ENCODE measurements at places on chromosomes 12 and 14.

GRCh38 chr12:26523708-26524150, 309.3 kb downstream of the ITPR2 start:
- DNase-seq, result peak; percentile 88

GRCh38 chr12:49098035-49098451, 3.4 kb upstream of the DHH start:
- no peak for DNase-seq

DNA sequence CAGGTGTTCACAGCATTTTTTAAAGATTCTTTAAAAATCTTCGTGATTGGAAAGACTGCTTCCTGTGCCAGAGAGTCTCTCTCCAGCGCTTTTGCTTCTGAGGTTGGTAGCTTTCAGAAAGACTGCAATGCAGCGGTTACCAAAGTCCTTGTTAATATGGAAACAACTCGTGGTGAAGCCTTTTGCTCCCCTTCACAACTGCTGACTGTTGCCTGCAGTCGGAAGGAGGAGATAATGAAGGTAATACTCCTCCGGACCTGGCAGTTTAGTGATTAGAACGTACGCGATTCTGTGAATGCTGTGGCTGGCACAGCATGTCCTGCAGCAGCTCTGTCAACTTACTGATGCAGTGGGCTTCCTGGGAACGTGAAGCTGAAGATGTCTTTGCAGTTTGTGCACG, 50.9 kb downstream of the TRAF3 start:
- DNase-seq, result no peak

DNA sequence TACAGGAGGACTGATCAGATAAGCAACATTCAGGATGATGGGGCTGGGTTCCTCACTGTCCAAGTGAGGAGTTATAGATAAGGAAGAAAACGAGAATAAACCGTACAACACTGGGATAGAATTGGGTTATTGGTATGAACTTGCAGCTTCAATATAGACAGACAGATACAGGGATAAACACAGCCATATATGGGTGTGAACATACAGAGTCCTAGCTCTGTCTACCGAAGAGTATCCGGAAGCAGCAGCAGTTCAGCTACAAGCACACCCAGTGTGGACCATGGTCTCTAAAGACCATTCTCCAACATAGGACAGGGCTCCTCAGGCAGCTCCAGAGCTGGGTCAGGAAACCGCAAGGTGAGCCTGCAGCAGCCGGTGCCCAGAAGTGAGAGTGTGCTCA, 40.8 kb downstream of the CDC42BPB start:
- DNase-seq, result no peak

DNA sequence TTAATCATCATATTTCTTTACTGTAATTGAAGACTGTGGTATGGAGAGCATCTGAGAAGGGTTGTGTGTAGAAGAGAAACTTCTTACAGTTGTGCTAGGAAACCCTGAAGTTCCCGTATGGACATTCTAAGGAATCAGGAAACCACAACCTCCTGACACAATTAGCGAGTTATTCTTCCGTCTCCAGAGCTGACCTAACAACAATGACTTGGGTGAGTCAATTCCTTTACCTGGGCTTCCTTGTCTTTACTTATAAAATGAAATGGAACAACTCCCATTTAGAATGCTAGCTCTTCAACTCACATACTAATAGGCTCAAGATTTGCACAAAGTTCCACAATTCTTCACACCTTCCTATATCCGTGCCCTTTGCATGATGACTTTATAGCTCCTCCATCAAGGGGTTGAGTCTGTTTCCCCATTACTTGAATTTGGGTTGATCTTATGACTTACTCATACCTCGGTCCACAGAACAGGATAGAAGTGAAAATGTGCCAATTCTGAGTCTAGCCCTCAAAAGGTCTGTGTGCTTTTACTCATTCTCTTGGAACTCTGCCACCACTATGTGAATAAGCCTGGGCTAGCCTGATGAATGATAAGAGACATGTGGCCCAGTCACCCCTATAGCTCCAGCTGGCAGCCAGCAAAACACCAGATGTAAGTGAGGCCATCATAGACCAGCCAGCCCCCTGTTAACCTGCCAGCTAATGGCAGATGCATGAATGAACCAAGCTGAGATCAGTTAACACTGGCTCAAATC, 459.4 kb downstream of the ETNK1 start:
- no peak for DNase-seq

DNA sequence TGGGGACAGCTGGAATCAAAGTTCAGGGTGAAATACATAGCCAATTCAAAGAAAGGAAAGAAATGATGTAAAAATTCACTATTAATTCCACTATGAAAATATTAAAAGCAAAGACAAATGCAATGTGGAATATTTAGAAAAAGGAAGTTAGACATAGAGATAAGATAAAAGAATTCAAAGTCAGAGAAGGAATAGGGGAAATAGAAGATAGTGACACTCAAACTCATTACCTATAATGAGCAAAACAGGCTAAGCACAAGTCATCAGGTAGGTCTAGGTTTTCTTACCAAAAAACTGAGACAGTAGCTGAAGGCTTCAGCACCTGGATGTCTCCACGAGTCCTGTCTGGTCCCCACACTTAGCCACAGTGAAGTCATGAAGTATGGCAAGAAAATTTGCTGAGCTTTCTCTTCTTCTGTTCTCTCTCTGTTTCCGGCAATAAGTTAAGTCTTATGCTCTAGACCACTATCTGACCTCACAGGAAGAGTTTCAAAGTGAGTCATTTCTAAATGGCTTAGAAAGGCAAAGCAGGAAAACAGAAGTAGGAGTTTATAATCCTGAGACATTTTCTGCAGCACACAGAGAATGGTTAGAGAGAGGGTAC, at the start of gene C3AR1:
Gene C3AR1 (minus strand): TSS at position 369 of the 604 bp plus-strand sequence. CDS start 6,174 bp downstream, outside the sequence.
- DNase-seq, result no peak

All from Right ventricle myocardium superior (tissue), 1 donor.